ENCODE measurements at places on chromosomes 4 and X.

GRCh38 chrX:19750028-19750782, 137.2 kb downstream of the SH3KBP1 start:
- no peak for DNase-seq

DNA sequence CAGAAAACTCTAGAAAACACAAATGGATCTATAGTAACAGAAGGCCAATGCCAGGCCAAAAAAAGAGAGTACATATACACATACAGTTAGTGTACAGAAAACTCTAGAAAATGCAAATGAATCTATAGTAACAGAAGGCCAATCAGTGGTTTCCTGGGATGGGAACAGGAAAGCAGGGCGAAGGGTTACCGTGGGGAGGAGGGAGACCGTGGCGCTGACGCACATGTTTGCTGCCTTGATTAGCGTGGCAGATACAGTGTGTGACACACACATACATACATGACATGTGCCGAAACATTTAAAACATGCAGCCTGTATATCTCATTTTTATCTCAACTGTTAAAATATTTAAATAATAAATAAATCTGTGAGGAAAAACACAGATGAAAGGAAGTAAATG, 14.7 kb downstream of the GAK start:
- DNase-seq, result no peak

DNA sequence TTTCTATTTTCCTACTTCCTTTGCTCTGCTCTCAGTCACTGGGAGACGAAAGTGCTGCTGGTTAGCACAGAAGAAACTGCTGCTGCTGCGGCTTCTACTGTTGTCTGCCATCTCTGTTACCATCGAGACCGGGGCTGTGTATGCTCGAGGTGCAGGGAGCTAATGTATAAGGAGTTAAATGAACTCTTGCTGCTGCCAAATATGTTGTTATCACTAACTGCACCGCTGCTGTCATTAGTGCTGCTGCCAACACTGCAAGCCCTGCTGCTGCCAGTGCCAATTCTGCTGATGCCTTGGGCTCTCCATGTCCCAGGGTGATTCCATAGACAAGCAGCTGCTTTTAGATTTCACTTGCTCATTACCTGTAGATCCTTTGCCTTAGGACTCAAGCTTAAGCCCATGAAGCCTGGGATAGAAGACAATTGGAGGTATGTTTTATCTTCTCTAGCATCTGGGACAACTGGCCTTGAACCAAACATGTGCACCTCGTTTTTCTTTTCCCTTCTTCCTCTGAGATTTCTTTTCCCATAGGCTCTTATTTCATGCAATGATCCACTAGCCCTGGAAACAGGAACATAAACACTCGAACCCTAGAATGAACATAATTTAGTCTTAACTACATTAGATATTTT, 107.8 kb downstream of the CCSER1 start:
- DNase-seq, result no peak

DNA sequence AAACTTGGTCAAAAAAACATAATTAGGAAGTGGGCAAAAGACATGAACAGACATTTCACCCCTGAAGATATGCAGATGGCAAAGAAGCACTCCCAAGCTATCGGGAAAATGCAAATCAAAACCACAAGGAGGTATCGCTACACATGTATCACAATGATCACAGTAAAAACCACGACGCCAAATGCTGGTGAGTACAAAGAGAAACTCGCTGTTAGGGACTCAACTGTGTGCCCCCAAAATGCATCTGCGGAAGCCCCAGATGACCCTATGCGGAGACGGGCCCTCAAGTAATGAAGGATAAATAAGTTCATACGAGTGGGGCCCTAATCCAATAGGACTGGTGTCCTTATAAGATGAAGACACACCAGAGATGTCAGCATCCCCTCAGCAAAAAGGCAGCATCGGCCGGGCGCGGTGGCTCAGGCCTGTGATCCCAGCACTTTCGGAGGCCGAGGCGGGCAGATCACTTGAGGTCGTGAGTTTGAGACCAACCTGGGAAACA, 10.2 kb downstream of the GAK start:
- DNase-seq, result no peak

DNA sequence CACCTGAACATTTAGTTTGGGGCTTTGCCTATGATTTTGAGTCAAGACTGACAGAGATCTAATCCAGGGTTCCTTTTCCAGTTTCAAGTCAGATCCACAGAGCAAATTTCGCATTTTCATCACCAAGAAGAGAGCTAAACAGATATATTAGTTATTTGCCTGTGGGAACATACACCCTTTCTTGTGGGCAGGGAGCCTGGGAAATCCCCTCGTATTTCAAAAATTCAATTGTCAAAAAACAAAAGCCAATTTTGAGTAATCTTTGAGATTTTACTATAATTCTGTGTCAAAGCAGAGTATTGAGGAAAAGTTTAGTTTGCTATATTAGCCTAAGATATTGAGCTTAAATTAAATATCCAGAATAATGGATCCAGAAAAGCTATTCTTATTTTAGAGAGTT, 56.6 kb downstream of the AFM start:
- DNase-seq, result no peak

DNA sequence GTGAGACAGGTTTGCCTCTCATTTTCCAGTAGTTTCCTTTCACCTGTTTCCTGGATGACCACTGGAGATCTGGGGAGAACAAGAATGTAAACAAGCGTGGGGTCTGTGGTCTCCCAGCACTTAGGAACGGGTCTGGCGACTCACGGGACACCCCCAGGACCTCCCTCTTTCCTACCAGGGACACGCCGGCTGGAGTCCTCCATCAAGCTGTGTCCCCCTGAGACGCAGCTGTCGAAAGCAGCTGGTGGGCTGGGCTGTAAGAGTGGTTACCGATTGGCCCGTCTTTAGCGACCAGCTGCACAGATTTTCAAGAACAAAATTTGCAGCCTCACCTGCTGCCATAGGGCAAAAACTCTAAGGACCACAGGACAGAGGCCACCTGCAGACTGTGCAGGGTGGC, 11.9 kb downstream of the LRPAP1 start:
- no peak for DNase-seq

- DNase-seq, result no peak
Observed at GRCh38 chrX:50000937-50001542, 78.6 kb downstream of the CLCN5 start.

DNA sequence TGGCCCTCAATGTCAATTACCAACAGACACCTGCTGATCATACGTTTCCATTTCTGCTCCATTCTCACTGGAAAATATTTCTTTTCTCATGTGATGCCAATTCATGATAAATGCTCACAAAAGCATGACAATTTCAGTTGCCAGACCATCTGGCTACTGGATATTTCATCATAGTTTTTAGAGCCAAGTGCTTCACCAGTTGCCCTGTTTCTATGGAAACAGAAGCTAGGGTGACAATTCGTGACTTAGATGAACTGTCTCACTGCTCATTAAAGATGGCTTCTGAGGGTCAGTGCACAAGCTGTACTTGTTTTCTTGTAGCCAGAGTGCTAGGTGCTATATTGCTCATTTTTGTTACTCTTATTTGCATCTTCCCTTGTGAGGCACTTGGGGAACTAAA, 184.9 kb downstream of the COMMD8 start:
- DNase-seq, result no peak

- no peak for DNase-seq
Observed at GRCh38 chrX:137033774-137034507, at the start of gene GPR101. Gene GPR101, minus strand, starts transcription at chrX:137033995. Its CDS starts 2,321 bp downstream, at chrX:137031674.

GRCh38 chr4:160772668-160773067, 1391.1 kb downstream of the FSTL5 start:
- no peak for DNase-seq

GRCh38 chr4:155304375-155304774, 72.4 kb downstream of the MAP9 start:
- DNase-seq, result no peak

DNA sequence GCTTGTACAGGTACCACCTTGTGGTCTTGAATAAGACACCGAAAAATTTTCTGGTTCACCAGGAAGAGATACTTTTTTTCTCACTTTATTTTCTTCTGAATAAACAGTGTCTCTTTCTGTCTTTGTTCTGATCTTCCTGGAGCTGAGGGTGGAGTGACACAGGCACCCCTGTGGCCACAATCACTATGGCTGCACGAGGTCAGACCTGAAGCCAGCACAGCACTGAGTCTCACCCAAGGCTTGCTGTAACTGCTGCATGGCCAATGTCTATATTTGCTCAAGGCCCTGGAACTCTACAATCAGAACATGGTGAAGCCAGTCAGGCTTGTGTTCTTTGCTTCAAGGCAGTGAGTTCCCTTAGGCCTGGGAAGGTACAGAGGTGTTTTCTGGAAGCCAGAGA, 87.2 kb downstream of the GPR174 start:
- no peak for DNase-seq

DNA sequence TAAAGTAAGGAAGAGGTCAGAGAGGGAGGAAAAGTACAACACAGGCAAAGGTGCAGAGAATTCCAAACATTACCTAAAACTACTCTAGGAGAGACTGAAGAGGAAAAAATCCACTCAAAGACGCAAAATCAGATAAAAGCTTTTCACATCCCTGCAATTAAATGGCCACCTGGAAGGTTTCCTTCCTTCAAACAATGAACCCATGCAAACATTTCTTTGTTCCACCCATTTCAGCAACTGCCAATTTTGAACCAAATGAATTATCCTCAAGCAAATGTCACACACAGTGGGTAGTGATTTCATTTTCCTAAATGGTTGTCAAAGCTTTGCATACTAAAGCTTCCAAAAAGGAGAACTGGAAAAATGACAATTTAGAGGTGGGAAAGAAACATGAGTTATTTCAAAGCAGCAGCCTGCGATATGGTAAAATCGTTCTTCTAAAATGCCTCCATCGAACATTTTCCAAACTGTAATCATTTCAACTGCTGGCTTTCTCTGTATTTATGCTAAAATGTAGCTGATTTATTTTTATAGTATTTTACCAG, 45.0 kb downstream of the APBB2 start:
- DNase-seq, result no peak

DNA sequence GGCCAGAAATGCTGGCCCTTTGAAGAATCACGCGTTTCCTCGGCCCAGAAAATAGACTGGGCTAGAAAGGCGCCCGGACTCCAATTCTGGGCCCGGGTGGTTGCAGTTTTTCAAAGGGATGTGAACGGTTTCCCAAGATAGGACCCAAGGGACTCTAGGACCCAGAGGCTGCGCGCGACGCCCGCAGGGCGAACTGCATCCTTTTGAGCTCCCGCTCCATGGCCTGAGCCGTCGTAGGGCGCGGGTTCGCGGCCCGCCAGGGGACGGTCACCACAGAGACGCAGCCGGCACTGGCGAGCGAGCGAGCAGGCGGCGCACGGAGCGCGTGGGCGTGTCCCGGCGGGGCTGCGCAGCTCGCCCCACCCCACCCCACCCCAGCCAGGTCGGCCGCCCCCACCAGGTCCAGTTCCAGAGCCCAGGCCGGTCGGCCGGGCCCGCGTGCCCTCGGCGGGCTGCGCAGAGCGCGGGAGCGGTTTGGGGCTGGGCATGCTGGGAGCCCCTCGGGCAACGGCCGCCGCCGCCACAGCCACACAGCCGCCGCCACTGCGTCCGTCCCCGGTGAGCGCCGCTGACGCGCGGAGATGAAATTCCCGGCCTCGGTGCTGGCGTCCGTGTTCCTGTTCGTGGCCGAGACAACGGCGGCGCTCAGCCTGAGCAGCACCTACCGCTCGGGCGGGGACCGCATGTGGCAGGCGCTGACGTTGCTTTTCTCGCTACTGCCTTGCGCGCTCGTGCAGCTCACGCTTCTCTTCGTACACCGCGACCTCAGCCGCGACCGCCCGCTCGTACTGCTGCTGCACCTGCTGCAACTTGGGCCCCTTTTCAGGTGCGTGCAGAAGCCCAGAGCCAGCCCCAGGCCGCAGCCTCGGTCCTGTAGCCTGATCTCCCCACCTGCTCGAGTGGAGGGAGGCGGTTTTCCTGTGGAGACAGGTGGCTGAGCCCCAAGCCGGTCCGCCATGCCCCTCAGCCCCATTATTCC, at the start of gene XK:
Gene XK, plus strand, starts transcription at position 411 of the 979 bp plus-strand sequence. Its CDS starts 171 bp downstream, at position 582.
- peak; percentile 1 for DNase-seq
